ENCODE measurements at places on chromosomes 12 and 14.

GRCh38 chr12:101414533-101415119 lies 7.1 kb upstream of the ARL1 start:
- no peak for DNase-seq

GRCh38 chr12:55019784-55020183 lies at the start of gene NEUROD4:
TSS of gene NEUROD4 (plus strand) at chr12:55019974. CDS start at chr12:55026440, 6,466 bp downstream.
- DNase-seq, result peak; percentile 69

- peak; percentile 10 for DNase-seq
These were observed 19.7 kb upstream of the BEGAIN start for GRCh38 chr14:100606687-100607610.

- no peak for DNase-seq
These were observed 744 bp downstream of the ATP5MC2 start for GRCh38 chr12:53674977-53675700.

- DNase-seq, result no peak
These were observed 77.0 kb downstream of the BICD1 start for GRCh38 chr12:32183650-32184049.

DNA sequence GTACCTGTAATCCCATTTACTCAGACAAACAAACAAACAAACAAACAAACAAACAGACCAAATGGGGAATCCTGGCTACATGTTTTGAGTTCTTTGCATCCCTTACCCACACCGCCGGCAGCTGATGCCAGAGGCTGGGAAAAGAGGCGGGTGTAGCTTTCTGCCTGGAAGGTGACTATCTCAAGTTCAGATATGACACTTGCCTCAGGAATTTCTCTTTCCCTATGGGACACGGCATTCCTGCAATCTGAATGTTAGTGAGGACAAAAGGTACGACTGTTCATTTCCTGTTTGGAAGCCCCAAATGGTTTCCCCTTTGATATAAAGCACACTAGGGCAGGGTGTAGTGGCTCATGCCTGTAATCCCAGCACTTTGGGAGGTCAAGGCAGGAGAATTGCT lies 2.9 kb downstream of the MYL2 start:
- no peak for DNase-seq

GRCh38 chr14:92877757-92878431 lies 45.1 kb upstream of the CHGA start:
- DNase-seq, result no peak

DNA sequence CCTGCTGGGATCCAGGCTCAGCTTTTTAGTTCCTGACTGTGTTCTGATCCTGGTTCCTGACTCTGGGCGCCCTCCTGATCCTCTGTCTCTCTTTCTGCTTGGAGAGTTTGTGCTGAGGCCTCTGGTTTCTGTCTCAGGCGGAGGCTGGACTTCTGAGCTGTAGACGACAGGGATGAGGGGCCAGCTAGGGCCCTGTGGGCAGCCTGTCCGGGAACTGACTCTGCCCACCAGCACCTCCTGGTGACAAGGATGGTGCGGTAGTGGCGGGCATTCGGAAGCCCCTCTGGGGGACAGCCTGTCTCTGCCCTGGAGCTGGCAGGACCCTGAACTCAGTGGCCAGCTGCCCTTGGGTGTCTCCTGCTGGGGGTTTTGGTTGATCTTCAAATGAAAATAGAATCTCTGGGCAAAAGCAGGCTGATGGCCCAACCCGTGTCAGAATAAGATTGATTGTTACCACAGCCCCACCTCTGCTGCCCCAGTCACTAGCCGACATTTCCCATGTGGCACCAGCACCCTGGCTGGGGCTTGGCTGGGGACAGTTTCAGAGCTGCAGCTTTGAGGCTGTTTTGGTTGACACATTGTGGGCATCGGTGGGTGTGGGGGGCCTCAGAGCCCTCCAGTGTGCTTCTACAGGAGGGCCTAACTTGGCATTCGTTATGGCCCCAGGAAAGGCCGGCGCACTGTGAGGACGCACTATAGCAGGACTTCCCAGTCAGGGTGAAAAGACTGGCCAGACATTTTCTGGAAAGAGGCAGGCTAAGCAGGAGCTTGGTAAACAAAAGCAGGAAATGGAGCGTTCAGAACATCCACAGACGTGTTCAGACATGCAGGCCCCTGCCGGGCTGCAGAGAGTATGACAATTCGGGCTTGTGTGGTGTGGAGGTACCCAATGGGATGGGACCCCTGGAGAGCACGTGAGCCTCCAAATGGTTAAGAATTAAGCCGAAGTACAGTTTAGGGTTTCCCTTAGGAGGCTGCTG lies 16.2 kb downstream of the KRT80 start:
- DNase-seq, result no peak

DNA sequence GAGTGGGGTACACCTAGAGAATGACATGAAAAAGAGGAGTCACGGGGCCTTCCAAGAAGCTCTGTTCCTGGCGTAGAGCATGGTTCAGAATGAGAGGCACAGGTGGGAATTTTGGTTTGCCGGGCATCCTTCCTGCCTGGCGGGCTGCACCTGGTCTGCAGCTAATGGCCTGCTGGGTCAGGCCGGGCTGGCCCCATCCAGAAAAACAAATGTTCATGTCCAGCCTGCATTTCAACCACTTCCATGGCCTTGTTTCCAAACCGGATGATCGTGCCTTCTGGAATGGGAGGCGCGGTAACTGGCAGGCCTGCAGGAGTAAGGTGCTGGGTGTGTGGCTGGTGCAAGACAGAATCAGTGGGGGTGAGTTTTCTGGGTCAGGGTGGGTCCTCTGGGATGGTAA lies 14.4 kb downstream of the TEAD4 start:
- no peak for DNase-seq

GRCh38 chr12:41151793-41152192 lies 36.3 kb upstream of the PDZRN4 start:
- DNase-seq, result no peak

GRCh38 chr14:90848944-90849731 lies 32.9 kb upstream of the TTC7B start:
- no peak for DNase-seq

DNA sequence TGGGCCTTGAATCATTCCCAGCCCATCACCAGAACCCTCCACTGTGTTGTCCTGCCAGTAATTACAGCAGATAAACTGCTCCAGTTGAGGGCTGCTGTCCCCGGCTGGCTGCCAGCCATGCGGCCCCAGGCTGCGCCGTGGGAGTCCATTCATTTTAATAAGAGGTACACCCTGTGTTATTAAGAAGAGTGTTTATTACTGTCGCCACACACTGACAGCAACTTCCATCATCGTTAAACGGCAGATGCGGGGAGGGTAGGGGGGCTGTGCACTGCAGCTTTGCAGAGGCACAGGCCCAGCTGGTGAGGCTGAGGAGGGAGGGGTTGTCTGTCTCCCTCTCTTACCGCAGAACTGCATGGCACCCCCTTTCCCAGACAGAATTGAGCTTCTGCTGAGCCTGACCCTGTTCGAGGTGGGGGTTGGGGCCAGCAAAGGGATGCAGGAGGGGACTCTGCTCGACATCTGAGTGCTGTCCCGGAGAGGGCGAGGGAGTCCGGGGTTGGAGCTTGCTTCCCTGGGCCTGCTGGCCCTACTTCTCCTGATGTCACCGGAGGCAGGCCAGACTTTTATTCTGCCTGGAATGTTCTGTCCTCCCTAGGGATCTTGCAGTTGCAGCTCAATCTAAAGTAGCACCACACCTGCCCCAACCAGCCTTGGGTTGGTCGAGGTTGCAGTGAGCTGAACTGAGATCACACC lies 33.8 kb upstream of the GPATCH2L start:
- no peak for DNase-seq

DNA sequence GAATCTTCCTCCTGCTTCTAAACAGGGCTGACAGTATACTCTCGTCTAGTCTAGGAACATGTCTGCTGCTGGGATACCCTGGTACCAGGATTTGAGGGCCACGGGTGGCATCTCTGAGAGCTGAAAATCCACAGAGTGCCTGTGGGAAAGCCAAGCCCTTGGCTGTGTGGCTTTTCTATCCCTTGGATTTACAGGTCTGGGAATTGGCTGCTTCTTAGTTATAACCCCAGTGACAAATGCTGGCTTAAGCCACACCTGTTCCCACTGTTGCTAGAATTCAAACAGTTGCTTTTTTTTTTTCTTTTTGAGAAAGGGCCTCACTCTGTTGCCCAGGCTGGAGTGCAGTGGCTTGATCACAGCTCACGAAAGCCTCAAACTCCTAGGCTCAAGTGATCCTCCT lies 14.3 kb upstream of the RIN3 start:
- no peak for DNase-seq

- DNase-seq, result no peak
These were observed 37.3 kb upstream of the EVL start for GRCh38 chr14:100027771-100028490.

DNA sequence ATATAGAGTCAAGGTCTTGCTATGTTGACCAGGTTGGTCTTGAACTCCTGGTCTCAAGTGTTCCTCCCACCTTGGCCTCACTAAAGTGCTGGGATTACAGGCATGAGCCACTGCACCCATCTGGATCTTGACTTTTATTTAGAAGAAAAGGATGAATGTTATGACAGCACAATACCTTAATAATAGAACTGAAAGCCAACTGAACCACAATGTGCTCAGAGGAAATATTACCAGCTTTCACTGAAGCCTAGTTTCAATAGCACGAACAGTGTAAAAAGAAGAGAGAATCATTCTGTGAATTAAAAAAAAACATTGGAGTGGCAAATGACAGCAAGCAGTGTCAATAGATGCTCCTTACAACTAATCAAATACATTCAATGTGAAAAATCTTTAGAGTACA lies 239.2 kb upstream of the RMST start:
- no peak for DNase-seq

GRCh38 chr14:102668291-102668873 lies 75.9 kb downstream of the RCOR1 start:
- DNase-seq, result no peak

- no peak for DNase-seq
These were observed 44.9 kb downstream of the ADCK1 start for GRCh38 chr14:77844802-77845201.

DNA sequence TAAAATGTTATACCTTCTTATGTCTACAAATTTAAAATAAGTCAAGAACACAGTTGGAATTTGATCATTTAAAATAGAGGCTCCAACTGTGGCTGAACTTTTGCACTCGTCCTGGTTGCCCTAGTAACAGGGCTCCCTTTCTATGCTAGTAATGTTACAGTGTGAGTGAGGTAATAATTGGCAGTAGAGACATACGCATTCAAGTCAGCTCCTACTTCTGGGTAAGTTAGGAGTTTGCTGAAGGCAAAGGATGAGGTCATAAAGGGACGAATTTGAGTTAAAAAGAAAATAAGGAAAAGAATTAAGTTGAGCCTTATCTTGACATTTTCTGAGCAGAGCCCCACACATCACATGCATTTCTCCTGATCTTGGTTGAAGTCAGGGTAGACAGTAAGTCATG lies 129.1 kb downstream of the TMEM117 start:
- DNase-seq, result no peak

DNA sequence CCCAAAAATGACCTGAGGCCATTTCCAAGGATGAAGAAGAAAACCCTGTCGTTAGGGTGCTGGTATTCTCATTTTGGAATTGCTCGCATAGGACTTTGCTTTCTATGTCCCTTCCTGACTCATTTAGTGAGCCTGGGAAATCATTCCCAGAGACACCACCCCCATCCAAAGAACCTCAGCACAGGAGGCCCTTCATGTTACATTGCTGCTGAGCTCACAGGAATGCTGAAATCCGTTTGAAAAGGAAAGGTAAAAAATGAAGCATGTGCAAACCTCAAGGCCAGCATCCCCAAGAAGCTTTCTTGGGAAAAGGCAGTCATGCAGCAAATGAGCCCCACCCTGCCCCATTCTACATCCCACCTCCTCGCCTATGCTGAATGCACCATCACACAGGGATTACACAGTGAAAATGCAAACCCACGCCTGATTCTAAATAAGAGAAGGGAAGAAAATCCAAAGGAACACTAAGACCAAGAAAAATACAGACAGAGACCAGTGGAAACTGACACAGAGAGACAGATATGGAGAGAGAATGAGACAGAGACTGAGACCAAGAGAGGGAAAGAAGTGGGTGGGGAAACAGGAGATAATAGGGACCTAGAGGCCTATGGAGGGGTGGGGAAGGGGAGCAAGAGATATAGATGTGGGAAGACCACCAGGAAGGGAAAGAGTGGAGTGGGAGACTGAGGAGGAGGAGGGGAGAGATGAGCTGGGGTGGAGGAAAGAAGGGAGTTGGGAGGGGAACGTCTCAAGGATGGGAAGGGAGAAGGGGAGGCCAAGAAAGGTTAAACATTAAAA lies 33.5 kb downstream of the NIN start:
- no peak for DNase-seq

- DNase-seq, result peak; percentile 46
These were observed 178.5 kb downstream of the CALM1 start for GRCh38 chr14:90575336-90575735.

DNA sequence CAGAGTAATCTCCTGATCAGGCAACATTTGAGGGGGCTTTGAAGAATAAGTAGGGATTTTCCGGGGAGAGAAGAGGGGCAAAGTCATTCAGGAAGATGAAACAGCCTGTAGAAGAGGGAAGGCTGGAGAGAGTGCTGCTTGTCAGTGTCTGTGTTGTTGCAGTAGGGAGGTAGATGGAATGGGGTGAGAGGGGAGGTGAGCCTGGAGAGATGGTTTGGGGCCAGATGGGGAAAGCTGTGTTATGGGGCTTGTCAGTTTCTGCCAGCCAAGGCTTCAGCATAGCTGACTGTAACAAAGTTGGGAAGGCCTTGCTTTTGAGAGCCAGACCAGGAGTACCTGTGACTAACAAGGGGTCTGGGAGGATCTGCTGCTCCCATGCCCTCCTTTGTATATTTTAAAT lies 18.0 kb downstream of the BICD1 start:
- DNase-seq, result no peak

Measured in posterior vena cava (tissue), 2 donors.